Stimulated activated naive CD4-positive, alpha-beta T cell treated with Interleukin-2 at 50 U/mL for 16 hours (primary cell): ENCODE measurements at places on chromosomes 1 and 21.
A peak's percentile ranks its signal among the peaks of the same experiment; 100 is the strongest.

GRCh38 chr1:115655306-115655663 lies 13.5 kb downstream of the VANGL1 start:
- DNase-seq: no peak

- no peak for DNase-seq
Measured at GRCh38 chr21:42721341-42721824, 68.0 kb downstream of the PDE9A start.

DNA sequence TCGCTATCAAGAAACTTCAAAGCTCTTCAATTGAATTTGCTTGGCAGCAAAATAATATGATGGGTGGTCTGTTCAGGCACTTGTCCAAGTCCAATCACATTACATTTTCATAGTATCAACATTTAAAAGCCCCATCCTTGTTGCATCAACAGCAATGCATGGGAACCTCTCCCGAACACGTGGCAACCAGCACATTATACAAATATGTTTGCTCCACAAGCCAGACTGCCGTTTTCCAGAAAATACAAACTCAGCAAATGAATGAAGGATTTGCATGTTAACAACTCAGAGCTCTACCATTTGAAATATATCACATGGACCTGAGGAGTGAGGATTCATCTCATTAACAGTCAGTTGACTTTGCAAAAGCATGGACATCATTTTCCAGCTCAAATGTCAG lies 20.0 kb upstream of the LYPLAL1 start:
- DNase-seq: no peak

DNA sequence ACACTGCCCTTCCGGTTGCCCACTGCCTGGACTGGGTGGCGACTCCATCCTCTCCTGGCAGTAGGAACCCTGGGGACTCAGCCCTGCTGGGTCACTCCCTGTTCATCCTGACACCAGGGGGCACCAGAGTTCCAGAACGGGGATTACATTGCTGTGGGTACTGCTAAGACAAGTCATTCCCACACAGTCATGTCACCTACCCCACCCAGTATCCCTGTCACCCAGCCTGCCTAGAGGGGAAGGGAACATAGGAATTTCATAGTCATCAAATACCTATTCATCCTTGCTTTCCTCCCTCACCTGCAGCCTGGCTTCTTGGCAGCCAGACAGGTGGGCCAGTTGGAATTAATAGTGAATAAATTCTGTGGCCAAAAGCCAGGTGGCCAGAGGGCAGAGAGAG lies 9.8 kb upstream of the SFN start:
- DNase-seq: peak; percentile 54

- DNase-seq: no peak
Measured at GRCh38 chr1:36693603-36694002, 210.9 kb upstream of the CSF3R start.

DNA sequence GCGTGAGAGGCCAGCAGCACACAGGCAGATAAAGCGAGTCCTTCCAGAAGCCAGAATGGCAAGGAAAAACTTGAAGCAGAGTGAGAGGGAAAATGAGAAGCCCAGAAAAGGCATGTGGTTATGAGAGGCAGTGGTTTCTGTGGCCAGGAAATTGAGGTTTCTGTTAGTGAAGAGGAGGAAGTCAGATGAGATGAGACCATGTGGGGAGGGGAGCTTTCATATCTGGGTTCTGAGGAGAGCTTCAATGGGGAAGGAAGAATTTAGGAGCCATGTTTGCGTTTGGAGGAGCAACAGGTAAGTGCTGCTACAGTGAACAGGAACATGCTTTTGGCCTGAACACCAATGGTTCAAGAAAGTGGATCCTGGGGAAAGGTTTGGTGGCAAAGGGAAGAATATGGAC lies 6.1 kb upstream of the CD1A start:
- no peak for DNase-seq

- DNase-seq: no peak
Measured at GRCh38 chr1:193676996-193677549, 490.7 kb upstream of the B3GALT2 start.

GRCh38 chr1:178768423-178768822 lies 43.4 kb downstream of the RALGPS2 start:
- DNase-seq: no peak

- DNase-seq: no peak
Measured at GRCh38 chr1:106603616-106604015, 452.9 kb upstream of the PRMT6 start.

DNA sequence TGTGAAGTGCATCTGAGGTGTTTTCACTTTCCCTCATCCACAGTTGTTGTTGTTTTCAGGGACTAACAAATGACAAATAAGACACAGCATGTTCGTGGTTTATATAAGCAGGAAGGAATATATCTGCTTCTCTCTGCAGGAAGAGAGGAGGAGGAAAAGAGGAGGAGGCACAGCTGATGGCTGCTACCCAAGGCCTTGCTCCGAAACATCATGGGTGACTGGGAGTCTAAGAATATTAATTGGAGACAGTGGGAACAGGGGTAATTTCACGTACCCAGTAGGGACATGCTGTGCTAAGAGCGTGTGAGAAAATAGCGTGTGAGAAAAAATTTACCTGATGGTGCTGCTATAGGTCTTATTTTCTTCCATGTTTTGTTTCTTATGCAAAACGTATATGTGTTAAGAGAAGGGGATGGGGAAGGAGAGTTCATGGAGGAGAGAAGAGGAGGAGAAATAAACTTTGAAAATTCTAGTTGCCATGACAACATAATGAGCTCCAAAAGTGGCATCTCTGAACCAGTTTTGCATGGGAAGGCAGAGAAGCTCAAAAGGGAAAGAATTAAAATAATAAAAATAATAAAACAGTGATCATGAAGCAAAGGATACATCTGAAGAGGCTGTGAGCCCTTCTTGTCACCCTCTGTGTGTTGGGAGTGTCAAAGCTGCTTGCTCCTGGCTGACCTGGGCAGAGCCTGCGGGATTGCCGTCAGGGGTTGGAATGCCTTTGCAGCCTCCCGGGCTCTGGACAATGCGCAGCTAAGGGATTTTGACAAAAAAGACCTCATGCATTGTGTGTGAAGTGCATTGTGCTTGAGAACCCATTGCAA lies 192.0 kb downstream of the CACNA1E start:
- no peak for DNase-seq

- no peak for DNase-seq
Measured at GRCh38 chr1:185156288-185156853, 382 bp downstream of the TRMT1L start.

DNA sequence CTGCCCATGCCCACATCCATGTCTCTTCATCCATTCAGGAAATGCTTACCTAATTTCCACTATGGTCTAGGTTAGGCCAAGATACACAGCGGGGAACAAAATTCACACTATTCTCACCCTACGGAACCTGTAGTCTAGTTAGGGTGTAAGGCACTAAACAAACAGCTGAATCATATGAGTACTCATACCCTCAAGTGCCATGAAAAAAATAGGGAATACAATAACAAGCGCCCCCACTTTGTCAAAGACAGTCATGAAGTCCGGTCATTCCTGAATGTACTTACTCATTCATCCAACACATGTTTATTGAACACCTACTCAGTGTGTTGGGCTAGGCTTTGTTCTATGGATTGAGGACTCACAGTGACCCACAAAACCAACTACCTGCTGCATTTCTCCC lies 6.2 kb upstream of the FYB2 start:
- no peak for DNase-seq

GRCh38 chr21:20999659-21000058 lies 1.4 kb downstream of the NCAM2 start:
- DNase-seq: no peak

DNA sequence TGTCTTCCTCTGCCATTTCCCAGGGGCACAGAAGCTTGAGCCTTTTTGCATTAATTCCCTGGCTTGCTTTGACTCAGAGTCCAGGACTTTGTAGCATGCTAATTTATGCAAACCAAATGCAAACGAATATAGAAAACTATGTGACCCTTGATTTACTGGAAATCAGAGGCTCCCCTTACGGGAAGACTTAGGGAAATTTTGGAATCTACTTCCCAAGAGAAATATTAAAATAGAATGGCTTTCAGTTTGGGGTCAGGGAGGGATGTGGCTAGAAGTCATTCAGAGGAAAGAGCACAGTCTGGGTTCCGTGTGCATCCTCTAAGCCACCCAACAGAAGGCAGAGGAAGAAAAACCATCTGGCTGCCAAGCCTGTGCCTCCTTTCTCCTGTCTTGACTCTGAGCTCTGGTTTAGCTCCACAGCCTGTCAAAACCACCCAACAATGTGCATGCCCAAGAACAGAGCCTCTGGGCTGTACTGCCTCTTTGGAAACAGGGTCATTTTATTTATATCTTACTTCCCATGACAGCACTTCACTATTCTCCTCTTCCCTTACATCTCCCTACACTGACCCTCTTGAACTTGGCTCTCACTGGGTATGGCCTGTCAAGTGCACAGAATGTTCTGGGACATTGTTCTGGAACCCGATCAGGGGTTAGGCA lies 30.1 kb downstream of the ATF3 start:
- no peak for DNase-seq

- DNase-seq: no peak
Measured at GRCh38 chr1:174968750-174969244, 30.9 kb upstream of the CACYBP start.

- no peak for DNase-seq
Measured at GRCh38 chr1:112685913-112686312, 11.5 kb downstream of the MOV10 start.

DNA sequence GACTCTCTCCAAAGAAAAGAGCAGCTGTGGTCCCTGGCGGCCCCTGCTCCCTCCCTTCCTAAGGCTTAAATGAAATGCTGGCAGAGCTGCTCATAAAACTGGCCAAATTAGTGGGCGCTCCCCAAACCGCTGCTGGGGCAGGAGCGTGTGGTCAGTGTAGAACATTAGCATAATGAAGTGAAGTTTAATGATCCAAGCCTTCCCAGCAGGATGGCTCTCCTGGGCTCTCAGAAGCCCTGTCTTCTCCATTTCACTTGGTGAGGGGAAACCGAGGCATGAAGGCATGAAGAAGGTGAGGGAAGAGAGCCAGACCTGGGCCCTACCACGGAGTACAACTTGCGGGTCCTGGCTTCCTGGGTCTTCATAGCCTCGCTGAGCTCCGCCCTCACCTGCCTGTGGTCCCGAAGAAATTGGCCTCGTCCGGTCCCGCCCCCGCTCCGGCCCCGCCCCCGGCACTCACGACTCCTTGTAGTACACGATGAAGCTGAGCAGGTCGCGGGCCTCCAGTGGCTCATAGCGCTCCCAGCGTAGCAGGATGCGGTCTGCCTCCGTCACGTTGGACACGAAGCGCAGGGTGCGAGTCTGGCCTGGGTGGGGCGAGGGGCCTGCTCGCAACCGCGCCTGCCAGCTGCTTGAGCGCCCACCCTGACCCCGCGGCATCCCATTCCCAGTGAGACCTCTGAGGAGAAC lies 10.3 kb downstream of the INSRR start:
- DNase-seq: peak; percentile 56

DNA sequence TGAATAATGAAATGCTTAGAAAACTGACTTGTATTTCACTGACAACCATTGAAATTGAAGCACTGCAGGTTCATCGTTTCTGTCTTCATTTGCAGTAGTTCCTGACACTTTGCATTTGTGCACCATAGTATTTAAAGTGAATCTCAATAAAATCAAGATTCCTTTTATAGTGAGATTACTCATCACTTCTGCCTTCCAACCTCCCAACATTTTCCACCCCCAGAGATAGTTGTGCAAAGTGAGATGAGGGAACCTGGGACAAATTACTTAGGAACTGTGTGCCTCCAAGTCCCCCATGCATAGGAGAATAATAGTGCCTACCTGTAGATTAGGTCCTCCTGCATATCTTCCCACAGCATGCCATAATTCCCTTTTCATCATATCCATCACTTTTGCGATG lies 114.9 kb upstream of the DPT start:
- DNase-seq: no peak

- no peak for DNase-seq
Measured at GRCh38 chr1:66443793-66444192, 90.2 kb upstream of the SGIP1 start.

DNA sequence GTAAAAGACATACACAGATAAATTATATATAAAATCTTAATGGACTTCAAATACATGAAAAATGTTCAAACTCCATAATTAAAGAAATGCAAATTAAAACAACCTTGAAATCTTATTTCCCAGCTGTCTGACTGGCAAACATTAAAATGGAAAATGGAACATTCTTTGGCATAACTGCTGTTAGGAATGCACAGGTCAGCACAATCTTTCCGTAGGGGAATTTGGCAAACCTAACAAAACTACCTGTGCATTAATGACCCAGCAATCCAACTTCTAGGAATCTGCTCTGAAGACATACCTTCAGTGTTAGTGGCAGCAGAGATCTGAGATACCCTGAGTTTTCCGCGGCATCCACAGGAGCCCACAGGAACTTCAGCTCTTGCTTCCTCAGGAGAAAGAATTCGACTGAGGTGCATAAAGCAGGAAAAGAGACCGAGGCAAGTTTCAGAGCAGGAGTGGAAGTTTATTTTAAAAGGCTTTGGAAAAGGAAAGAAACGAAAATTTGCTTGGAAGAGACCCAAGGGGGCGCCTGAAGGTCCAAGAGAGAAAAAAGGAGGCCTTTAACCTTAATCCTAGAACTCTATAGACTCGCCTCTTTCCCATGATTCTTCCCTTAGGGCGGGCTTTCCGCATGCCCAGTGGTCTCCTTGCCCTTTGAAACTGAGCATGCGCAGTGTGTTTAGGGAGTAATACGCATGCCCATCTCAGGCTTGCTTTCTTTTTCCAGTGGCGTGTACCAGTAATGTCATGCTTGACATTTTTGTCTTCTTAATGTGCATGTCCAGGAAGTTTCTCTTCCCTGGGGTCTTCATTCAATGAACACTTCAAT lies 24.8 kb downstream of the LYPD8 start:
- DNase-seq: no peak

DNA sequence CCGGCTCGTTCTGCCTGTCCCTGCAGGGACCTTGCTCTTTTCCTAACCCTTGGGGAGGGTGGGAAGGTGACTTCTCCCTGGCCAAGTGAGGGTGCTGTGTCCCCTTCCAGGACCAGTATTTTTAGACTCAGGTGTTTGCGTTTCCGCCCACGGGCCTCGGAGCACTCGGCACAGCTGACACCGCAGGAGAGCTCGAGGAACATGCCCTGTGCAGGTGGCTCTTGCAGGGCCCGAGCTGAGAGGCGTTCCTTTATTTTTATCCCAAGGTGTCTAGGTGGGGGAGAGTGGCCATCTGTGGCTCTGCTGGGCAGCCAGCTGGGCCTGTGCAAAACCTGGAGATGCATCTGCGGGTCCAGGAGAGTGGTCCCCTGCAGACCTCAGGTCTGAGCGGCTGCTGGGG lies 16.0 kb downstream of the PLCH2 start:
- DNase-seq: no peak

GRCh38 chr1:100930494-100930893 lies 34.6 kb downstream of the SLC30A7 start:
- DNase-seq: no peak

- no peak for DNase-seq
Measured at GRCh38 chr1:208118841-208119606, 125.2 kb downstream of the PLXNA2 start.

- no peak for DNase-seq
Measured at GRCh38 chr21:31235671-31236450, 108.2 kb downstream of the TIAM1 start.

GRCh38 chr1:55140546-55140983 lies 74.6 kb downstream of the USP24 start:
- DNase-seq: peak; percentile 63

DNA sequence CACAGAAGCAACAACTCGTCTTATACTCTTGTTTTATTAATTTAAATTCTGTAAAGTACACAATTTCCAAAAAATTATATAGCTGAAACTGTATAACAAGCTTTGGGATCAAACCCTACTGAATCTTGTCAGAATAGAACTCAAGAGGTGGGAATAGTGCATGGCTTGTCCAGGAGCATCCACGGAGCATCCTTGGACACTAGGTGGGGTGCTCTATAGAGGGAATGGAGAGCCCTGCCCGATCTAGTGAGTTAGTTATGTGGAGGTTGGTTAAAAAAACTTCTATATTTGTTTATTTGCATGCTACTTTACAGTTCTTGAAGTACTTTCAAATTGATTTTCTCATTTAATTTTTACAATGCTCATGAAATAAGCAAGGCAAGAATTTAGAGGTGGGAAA lies 28.3 kb downstream of the ROR1 start:
- no peak for DNase-seq
